Mesothelial cell of epicardium (in vitro differentiated cells): ENCODE measurements at places on chromosomes 3 and 15. TPM values are rescaled to one million over a fixed set of nuclear protein-coding genes. Genes with fewer than 3 reads are reported as not detected.

The CD200 gene
- total RNA-seq: 25.7 to 26.6 TPM (median 25.9 TPM) in 3 replicates

The ATP2B2 gene
- not detected in 3 replicates for total RNA-seq

The LTF gene
- not detected in 3 replicates for total RNA-seq

The FILIP1L gene
- total RNA-seq: 15.6 to 19.8 TPM (median 15.7 TPM) in 3 replicates

The HYAL2 gene
- 71.5 to 76.3 TPM (median 75.1 TPM) in 3 replicates for total RNA-seq
